WTC11 (cell line): ENCODE measurements at places on chromosomes 13 and 19. TPM values are rescaled to one million over a fixed set of nuclear protein-coding genes. Genes with fewer than 3 reads are reported as not detected.

DNA sequence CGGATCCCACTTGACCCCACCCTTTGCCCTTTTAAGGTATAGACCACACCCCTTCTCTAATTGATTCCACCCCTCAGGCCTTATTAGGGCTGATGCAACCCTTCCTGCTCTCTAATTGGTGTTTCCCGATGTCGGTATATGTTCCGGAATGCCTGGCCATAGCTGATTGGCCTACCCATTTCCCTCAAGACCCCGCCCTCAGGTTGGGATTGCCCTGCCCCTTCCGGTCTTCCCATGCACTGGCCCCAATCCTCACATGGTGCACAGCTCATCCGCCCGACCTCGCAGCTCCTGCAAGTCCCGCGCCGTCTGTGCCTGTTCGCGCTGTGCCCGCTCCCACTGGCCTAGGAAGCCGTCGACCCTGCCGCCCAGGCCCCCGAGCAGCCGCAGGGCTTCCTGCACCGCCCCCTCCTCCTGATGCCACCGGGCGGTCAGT, 18.1 kb downstream of the TSKS start:
- DNase-seq: peak; percentile 75

DNA sequence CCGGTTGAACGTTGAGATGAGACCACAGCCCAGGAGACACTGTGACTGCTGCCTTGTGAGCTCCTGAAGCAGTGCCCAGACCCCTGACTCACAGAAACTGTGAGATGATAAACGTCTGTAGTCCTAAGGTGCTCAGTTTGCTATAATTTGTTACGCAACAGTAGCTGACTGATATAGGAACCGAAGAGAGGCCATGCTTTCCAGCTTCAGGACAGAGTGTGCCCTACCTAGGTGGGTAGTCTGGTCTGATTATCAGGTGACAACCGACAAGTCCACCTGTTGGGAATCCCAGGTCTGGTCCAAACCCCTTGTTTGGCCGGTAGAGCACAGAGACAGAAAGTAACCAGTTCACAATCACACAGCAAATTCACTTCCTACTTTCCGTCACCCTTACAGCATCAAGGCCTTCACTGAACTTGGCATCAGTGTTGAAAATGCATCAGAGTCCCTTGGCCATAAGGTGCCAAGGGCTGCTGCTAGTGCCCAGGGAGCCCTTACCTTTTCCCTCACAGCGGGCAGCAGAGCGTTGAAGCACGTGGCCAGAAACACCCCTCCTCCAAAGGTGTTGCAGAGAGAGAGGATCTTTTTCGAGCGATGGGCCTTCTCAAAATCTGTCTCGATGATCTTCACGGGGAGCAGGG, 3.1 kb downstream of the SLC39A3 start:
- DNase-seq: no peak

DNA sequence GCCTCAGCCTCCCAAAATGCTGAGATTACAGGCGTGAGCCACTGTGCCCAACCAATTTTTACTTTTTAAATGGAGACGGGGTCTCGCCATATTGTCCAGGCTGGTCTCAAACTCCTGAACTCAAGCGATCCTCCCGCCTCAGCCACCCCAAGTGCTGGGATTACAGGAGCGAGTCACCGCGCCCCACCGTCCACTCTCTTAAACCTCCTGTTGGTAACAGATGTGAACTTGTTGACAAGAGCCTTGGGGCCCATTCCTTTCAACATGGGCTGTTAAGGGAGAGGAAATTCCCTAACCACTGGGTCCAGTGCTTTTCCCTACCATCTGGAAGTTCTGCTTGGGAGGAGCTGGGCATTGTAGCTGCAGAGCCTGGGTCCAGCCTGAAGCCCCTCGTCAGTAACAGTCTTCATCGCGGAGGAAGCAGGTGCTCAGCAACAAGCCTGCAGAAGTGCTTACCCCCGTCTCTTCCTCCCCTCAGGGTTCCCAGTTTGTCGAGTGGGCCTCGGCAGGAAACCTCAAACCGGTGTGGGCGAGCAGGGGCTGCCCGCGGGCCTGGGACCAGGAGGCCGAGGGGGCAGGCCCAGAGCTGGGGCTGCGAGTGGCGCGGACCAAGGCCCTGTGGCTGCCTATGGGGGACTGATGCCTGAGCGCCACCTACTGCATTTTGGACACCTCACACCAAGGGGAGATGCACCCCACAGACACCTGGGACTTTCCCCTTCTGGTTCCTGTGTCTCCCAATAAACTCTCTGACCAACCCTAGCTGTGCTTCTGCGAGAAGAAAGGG, 4.0 kb upstream of the FLT3LG start:
- no peak for DNase-seq

Gene TMEM255B
- 4.7 to 5.9 TPM (median 4.8 TPM) in 3 replicates for total RNA-seq

GRCh38 chr13:41006978-41007743, 12.0 kb downstream of the ELF1 start:
- DNase-seq: no peak

DNA sequence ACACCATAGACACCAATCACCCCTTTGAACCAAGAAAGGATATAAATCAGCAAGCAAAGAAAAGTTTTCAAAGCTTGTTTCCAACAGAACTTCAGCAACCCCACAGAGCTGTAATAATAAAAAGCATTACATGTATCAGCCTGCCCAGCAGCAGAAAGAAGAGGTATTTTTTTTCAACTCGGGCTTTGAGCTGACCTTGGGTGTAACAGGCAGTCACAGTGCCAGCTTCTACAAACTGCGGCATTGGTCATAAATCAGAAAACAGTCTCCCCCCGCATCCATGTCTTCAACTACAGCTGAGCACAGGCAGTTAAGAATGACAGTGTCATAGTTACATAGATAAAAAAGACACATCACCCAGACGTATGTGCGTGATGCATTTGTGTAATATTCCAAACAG, 671.0 kb upstream of the SLITRK1 start:
- no peak for DNase-seq

GRCh38 chr13:40681341-40682146, 15.1 kb upstream of the FOXO1 start:
- no peak for DNase-seq

DNA sequence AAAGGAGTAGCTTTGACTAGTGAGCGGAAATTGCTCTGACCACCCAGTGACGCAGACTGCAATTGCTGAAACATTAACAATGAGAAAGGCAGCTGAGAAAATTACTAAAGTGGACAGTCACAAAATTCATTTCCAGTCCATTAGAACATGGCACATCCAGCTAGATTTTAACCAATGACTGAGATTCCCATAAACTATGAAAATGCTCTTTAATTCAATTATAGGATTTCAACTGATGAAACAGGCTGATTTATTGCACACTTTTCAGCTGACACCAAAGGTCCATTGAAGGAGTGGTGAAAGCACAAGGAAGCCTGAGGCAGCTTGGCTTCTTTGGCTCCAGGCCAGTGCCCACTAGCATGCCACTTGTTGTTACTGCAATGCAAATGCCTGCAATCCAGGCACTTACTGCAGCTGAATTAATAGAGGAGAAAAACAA, 933.4 kb downstream of the SLITRK6 start:
- DNase-seq: peak; percentile 39

- DNase-seq: peak; percentile 93
Observed at GRCh38 chr19:45526143-45526542, 18.9 kb downstream of the VASP start.

DNA sequence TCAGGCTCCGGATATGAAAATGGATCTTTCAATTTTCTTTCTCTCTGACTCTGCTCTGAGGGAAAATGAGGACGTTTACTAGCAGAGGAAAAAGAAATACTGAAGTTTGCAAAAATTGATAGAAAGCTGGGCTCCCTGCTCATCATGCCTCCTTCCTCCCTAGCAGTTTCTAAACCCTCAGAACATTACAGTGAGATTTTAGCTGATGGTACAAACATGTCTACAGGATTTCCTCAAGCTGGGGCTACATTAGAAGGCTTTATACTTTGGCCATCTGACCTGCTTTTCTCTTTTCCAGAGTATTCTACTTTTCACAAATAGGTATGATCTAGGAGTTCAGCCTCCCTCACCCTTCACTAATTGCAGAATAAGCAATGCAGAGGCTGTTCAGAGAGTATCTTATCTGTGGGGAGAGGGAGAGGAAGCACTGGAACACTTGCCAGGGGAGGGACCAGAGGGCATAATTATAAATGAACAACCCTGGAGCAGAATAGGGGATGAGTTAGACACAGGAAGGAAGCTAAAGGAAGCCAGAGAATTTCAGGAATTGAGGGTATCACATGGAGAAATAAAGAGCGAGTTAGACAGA, 30.0 kb downstream of the CEACAM1 start:
- no peak for DNase-seq

DNA sequence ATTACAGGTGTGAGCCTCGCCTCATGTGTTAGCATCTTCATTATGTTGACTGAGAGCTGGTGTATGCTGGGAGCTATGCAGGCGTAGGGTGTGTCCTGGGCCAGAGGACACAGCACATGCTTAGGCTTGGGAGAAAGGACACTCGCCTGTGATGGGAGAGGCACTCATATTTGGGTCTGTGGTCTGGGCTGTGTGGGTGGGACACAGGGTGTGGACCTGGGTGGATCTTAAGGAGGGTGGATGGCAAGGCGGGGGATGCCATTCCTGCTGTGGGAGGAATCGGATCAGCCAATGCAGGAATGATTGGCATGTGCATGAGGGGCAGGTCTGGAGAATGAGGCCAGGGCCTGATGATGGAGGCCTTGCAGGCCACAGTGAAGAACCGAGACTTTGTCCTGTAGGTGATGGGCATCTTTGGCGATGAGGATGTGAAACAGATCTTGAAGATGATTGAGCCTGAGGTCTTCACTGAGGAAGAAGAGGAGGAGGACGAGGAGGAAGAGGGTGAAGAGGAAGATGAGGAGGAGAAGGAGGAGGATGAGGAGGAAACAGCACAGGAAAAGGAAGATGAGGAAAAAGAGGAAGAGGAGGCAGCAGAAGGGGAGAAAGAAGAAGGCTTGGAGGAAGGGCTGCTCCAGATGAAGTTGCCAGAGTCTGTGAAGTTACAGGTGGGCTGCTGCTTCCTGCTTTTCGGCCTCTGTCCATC, 55.4 kb downstream of the RYR1 start:
- DNase-seq: no peak

Gene ANGPTL8
- total RNA-seq: 0.30 TPM in 1 of 3 replicates, not detected in the others

DNA sequence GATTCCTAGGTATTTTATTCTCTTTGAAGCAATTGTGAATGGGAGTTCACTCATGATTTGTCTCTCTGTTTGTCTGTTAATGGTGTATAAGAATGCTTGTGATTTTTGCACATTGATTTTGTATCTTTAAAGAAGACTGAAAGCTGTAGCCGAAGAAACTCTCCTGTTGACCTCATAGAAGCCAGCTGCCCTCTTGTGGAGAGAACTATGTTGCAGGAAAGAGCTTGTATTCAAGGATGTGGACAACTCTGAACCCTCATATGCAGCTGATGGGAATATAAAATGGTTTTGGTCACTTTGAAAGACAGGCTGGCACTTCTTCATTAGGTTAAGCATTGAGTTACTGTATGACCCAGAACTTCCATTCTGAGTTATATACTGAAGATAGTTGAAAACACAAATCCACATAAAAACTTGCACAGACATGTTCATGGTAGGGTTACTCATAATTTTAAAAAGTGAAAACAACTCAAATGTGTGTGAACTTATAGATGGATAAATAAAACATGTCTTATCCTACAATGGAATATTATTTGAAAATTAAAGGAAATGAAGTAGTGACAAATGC, 65.8 kb upstream of the SLITRK6 start:
- DNase-seq: peak; percentile 19

Gene TGFBR3L
- total RNA-seq: 4.1 to 7.4 TPM (median 6.5 TPM) in 3 replicates

Gene LSR
- 126 to 132 TPM (median 130 TPM) in 3 replicates for total RNA-seq

DNA sequence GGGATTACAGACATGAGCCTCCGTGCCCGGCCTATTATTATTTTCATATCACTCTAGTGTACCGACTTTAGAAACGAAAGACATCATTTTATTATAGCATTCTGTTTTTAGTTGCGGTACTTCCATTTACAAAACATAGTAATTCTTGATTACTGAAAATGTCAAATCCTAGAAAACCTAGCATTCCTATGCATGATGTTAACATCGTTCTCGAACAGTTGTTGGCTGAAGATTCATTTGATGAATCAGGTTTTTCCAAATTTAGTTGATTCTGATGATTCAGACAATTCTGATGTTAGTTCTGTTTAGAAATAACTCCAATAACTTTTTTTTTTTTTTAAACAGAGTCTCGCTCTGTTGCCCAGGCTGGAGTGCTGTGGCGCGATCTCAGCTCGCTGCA, 11.5 kb upstream of the MTRF1 start:
- no peak for DNase-seq

DNA sequence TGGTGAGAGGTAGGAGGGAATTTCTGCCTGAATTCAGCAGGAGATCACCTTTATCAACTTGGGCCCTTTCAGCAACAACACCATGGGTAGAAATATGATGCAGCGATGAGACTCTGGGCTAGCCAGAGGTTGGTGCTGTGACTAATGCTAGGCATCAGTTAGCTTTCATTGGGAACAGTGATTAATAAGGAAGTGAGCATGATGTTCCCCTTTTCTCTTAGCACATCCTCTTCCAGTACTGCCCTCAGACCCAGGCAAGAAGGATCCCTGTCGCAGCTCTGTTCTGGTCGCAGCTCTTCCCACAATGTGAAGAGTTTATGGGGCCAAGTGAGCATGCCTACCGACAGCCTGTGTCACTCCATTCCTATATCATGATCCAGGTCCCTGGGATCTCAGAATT, 100.5 kb downstream of the FLT1 start:
- no peak for DNase-seq

GRCh38 chr19:41707871-41708371, 505 bp upstream of the CEACAM5 start:
- peak; percentile 4 for DNase-seq

DNA sequence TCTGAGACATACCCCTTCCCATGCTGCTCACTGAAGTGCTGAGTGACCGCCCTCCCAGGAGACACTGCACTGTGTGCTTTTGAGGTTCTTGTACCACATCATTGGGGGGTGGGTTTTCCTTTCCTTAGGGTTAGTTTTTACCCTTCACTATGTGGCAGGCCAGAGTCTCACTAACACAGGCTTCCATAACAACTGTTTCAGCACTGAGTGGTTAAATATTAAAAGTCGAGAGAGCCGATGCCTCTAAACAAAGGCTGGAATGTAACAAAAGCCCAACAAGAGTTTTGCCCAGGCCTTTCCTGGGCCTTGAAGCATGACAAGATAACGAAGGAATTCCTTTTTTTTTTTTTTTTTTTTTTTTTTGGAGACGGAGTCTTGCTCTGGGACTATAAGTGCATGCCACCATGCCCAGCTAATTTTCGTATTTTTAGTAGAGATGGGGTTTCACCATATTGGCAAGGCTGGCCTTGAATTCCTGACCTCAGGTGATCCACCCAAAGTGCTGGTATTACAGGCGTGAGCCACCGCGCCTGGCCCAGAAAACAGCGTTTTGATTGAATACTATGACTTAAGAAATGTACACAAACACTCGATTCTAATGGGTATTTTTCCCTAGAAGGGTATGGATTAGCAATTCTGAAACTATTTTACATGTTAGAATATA, 46.5 kb downstream of the ZNF823 start:
- no peak for DNase-seq

DNA sequence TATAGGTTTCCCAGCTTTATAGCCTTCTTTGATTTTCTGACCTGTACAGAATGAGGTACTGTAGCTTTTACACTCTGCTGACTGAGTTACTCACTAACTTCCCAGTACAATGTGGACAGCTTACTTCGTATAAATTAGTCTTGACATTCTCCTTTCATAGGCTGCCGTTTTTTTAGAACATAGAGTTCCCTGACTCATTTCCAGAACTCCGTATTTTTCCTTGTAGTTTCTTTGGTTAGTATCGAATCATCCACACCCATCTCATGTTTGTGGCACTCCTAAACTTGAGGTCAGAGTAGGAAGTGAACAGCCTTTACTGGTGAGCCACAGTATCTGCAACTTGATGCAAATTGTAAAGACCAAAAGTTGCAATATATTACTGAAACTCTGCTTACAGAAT, 303.9 kb downstream of the SLITRK5 start:
- no peak for DNase-seq

GRCh38 chr13:104170980-104171555, 1104.9 kb upstream of the SLC10A2 start:
- DNase-seq: no peak

- peak; percentile 54 for DNase-seq
Observed at GRCh38 chr19:40744554-40745401, 5.5 kb downstream of the ACTMAP start.
